ENCODE measurements at places on chromosomes 7 and 10.
A peak's percentile ranks its signal among the peaks of the same experiment; 100 is the strongest.

DNA sequence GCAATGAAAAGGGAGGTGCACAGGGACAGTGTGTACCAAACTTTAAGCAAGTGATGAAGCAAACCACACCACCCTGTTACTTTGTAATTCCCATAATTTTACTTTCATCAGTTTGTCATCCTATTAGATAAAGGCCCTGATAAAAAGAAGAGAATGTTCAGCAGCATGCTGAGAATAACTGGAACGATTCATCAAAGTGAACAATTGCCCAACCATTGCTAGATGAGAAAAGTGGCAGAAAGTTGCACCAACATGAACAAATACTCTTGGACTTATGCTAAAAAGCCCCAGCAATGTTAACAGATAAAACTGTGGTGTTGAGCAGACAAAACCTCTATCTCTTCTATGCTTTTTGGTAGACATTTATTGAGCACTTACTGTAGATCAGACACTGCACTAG lies 75.5 kb upstream of the PCGF5 start:
- no peak for DNase-seq

DNA sequence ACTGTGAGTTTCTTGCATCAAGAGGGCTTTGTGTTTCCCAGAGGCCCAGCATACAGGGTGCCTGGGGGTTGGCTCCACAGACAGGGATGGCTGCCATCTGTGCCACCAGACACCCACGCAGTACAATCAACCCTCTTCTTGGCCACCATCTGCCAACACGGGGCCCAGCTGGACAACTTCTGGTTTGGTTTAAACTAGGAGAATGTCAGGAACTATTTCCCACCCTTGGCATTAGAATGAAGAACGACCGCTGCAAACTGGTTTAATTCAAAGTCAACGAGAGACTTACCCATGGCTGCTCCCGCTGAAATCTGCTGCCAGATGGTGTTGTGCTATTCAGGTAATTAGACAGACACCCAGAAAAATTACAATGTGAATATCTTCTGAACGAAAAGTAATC lies 27.8 kb downstream of the NMT2 start:
- DNase-seq, result no peak

- DNase-seq, result no peak
These were observed 30.5 kb upstream of the GNAT3 start for GRCh38 chr7:80542398-80542797.

DNA sequence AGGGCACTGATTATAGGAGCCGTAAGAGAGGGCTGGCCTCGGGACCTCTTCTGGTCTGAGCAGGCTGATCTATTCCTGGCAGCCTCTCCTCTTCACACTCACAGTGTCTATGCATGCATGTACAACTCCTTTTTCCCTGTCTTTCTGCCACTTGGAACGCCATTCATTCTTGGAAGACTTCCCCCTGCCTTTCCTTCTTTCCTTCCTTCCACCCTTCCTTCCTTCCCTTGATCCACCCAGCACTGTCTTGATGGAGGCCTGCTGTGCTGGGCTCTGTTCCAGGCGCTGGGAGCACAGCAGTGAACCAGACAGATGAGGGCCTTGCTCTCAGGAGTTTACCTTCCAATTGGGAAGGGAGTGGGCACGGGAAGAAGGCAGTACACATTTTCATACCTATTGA lies 114.8 kb downstream of the SH3PXD2A start:
- DNase-seq, result no peak

DNA sequence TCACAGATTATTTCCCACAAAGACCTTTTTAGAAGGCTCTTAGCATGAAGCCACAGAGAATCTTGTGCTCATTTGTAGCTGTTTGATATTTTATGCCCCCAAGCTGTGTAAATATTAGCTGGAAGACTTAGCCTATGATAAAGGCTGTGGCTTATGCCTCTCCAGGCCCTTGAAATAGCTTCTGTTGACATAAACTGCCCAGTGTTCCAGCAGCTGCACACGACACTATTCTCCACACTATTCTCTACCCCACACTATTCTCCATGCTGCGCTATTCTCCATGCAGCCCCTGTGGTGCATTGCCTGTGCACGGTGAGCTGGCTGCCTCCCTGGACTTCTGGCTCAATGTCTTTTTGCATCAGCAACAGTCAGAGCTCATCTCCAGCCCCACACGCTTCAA lies 13.1 kb downstream of the DDC start:
- DNase-seq, result no peak

GRCh38 chr10:15290150-15290549 lies 80.9 kb downstream of the FAM171A1 start:
- DNase-seq, result no peak

DNA sequence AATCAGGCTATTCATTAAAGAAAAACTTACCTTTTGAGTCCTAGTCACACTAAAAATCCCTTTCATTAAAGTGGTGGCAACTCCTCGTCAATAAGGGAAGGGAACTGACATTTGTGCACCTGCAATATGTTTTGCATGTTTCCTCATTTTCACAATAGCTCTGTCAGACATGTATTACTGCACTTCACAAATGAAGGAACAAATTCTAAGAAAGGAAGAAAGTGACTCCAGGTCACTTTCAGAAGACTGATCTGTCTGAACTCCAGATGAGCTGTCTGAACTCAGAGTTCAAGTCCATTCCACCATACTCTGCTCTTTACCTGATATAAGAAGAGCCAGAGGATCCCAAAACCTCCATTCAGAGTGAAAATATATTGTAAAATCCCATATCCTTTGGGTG lies 50.3 kb upstream of the GSAP start:
- DNase-seq, result no peak

- no peak for DNase-seq
These were observed 91.3 kb upstream of the KCTD7 start for GRCh38 chr7:66537380-66537779.

GRCh38 chr7:78493401-78493800 lies 694.8 kb downstream of the PHTF2 start:
- no peak for DNase-seq

DNA sequence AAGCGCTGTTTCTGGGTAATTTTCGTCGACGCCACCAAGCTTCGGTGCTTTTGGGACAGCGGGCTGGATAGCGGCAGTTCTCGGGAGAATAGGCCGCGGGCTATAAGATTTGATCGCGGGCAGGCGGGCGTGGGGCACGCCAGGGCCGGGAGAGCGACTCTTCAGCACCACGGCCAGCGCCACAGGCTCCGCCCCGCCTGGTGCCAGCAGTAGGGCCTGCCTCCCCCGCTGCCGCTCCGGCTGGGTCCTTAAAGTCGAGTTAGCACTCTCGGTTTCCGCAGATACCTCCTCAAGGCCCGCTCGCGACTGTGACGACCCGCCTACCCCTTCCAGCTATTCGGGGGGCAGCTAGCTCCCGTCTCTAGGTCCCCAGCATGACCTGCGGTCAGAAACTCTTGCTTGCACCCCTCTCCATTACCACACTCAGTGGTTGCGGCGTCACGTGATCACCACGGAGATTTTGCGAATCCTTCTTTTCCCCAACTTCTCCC lies 9.4 kb downstream of the NXPH1 start:
- peak; percentile 87 for DNase-seq

- DNase-seq, result no peak
These were observed 23.7 kb upstream of the LRRN3 start for GRCh38 chr7:111067251-111067650.

DNA sequence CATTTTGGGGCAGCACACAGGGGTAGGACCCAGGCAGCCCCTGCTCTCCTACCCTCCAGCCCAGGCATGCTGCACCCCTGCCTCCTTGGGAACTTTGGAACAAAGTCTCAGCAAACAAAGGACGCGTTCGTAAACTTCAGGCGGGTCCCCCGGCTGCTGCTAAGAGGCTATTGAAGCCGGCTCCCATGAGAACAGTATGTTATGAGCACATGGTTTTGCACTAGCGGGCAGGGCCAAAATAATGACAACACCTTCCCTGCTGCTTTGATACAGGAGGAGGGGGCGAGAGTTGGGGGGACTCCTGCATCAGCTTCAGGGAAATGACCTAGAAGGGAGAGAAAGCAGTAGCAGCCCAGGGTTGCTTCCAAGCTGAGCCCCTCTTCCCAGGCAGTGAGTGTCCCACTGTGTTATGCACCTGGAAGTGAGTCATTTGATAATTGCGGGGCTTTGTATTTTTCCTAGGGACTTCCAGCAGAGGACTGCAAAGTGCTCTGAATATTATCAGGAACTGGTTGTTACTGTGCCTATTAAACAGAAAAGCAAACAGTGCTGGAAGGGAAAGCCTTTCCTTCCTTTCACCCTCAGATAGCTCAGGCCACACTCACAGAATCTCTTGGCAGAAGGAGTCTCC lies 6.9 kb downstream of the ITPRIP start:
- no peak for DNase-seq

DNA sequence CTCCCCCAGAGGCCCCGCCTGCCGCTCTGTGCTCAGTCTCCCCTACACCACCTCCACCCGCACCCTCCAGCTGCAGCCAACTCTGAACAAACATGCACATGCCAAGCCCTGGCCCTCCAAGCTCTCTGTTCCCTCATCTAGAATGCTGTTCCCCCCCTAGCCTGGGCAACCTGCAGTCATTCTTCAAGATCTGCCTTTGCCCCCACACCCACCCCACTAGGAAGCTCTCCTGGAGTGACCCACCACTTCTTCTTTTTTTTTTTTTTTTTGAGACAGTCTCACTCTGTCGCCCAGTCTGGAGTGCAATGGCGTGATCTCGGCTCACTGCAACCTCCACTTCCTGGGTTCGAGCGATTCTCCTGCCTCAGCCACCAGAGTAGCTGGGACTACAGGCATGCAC lies 13.7 kb downstream of the MYL10 start:
- DNase-seq, result no peak

DNA sequence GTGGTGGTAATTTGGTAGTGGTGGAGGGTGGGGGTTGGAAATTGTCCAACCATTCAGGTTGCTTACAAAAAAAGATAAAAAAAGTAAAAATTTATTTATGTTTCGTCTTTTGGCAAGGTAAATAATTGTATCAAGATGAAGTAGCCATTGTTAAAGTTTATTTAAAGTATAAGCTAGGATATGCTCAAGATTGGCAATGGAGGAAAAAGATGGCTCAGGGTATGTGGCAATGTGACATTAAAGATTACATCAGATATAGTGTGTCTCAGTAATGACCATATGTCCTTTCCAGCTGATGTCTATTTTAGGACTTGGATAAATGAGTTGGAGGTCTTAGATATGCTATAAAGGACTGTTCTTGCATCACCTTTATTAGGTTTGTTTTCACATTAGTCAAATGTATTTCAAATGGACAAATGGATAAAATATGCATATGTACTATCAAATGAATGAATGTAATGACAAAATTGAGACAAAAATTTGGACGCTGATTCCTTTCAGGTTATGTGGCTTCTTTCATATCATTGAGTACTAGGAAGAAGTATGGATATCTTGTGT lies 60.9 kb downstream of the ST7 start:
- DNase-seq, result no peak

- no peak for DNase-seq
These were observed 37.5 kb downstream of the BTBD16 start for GRCh38 chr10:122308417-122309141.

DNA sequence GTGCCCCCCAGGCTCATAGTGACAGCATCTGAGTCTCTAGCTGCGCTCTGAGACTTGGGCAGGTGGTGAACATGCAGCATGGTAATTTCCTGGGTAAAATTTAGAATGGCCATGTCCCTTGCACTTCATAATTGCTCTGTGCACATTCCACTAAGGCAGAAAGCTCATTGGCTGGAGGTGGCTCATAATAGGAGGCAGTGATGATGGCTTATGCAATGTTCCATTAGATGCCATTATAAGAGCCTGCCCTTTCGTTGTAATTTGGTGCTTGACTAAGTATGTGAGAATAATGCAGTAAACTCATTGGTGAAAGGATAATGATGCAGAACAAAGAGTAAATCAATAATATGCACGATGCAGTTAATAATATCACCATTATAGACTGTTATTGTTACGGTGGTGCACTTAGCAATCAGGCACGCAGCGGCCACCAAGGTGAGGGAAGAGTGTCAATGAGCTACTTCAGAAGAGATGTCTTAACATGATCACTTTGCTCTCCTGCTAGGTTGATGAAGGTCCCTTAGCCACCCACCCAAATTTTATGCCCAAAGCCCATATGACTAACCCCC lies 545.9 kb downstream of the KCNMA1 start:
- DNase-seq, result no peak

- no peak for DNase-seq
These were observed 4.8 kb downstream of the DOCK4 start for GRCh38 chr7:112201411-112201810.

Measured in neuronal stem cell (in vitro differentiated cells).